ENCODE measurements at places on chromosomes 7 and 10.

DNA sequence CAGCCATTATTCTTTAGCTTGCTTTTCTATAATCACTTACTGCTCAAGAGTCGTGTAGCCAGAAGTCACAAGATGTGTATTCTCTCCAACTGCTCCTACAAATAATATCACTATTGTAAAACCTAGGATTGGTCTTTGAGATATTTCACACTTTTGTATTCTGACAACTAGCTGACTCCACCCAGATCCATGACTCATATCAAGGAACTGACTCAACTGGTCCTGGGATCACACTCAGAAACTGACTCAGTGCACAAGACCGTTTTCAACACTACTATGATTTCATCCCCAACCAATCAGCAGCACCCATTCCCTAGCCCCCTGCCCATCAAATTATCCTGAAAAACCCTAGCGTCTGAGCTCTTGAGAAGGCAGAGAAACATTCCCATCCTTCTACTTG is 56.5 kb upstream of the ORC5 start:
- no peak for DNase-seq

GRCh38 chr7:13945670-13946069 is 43.8 kb downstream of the ETV1 start:
- no peak for DNase-seq

DNA sequence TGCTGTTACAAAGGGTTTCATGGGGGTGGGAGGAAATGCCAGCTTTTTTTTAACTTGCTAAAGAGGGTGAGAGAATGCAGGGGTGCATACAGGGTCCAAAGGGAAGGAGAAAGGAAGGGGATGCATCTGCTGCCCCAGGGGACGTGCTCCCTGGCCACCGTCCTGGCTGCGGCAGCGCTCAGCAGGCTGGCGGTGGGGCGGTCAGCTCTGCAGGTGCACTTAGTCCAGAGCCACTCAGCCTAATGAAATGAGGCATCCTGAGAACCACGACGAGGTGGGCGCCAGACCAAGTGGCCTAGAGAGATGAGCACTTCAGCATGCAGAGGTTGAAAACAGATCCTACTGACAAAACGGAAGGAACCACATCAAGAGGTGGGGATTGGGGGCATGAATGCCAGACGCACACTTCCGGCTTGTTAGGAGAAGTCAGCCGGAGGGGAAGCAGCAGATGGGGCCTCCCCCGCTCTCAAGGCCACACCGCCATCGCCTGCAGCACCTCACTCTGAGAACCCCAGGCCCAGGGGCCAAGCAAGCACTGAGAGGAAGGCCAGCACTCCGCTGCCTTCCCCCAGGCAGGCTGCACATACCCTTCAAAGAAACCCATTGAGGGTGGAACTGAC is 94.5 kb downstream of the MAD1L1 start:
- DNase-seq: peak; percentile 9

DNA sequence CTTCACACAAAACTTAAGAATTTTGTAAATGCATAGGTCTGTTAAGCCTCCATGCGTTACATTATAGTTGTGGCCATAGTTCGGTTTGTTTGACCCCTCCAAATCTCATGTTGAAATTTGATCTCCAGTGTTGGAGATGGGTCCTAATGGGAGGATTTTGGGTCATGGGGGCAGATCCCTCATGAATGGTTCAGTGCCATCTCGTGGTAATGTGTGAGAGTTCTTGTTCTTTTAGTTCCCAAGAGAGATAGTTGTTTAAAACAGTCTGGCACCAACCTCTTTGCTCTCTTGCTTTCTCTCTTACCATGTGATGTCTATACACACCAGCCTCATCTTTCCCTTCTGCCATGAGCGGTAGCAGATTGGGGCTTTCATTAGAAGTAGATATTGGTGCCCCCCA is 264.3 kb downstream of the TCF7L2 start:
- no peak for DNase-seq

- no peak for DNase-seq
These were observed 202.2 kb upstream of the ETV1 start for GRCh38 chr7:14191686-14192098.

DNA sequence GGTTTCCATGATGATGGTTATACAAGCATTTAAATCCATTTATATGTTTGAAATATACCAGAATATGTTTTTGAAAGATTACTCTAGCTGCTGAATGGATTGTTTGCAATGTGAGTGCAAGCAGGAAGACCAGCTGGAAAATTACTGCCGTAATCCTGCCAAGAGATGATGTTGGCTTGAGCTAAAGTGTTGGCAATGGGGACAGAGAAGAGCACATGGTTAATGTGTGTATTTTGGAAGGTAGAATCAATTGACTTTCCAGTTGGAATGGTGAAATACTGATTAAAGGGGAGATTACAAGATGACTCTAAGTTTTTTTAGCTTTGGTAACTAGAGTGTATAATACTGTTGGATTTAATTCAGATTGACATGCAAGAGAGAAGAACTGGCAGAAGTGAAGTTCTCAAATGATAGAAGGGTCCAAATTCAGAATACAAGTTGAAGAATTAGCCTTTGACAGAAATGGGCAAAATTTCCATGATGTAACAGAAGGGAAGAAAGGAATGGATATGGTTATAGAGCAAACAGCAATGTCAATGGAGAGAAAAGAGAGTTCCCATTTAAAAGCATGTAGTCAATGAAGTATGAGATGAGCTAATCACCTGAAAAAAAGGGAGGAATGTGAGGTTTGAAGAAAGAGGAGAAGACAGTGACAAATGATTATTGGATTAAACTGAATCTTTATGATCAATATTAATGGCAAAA is 422.0 kb downstream of the CDC14C start:
- no peak for DNase-seq

DNA sequence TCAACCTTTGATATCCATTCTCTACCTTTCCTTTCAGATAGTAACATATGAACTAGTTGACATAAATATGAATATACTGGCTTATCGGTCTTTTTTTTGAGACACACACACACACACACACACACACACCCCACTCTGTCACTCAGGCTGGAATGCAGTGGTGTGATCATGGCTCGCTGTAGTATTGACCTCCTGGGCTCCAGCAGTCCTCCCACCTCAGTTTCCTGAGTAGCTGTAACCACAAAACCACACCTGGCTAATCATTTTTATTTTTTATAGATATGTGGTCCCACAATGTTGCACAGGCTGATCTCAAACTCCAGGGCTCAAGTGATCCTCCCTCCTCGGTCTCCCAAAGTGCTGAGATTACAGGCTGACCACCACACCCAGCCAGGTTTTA is 14.2 kb upstream of the NT5C3A start:
- no peak for DNase-seq

- no peak for DNase-seq
These were observed 2.2 kb downstream of the DNAJC30 start for GRCh38 chr7:73681031-73681430.

DNA sequence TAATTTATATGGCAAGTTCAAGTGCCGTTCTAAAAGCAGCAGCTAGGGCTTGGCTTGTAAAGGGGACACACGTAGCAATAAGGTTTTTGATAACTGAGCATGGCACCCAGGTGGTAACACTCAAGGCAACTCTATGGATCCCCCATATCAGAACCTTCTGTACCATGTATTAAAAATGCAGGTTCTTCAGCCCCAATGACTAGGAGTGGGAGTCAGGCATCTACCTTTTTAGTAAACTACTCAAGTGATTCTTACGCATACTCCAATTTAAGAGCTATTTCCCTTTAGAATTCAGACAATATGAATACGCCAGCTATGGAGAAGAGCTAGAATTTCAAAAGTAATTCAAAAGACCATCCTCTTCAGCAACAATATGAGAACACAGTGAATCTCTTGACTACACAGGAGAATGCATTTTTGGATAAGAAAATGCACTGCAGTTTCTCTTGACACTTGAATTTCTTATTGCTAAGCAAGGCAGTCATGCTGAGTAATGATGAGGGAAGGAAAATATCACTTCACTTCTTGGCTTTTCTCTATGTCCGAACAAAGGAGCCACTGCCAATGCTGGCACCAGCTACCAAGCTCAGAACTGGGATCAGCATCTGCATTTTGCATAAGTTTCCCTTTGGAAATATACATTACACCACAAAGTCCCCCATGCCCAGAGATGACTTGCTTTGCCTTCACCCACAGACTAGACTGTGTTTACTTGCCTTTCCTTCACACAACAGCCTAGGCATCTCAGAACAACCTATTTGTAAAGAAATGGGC is 53.5 kb downstream of the ABLIM1 start:
- DNase-seq: no peak

DNA sequence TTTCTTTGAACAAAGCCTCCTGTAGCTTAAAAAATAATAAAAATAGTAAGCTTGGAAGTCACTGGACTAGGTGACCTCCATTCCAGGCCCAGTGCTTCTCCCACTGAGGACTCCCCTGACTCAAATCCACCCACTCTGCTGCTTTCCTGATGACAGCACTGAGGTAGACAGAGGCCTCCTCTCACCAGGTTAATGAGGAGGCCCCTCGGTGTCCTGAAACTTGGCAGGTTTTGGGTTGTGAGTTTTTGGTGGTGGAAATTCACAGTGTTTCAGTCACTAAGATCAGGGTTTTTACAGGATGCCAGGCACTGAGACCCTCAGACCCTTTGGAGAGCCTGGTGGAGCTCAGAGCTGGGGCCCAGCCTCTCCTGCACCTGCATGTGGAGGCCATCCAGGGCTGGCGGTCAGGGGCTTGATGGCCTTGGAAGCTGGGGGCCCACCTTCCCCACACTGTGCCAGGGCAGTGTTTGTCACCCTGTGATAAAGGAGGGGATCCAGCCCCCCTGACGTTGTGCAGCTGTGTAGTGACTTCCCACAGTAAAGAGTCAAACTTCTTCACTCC is 19.1 kb downstream of the TSPAN14 start:
- DNase-seq: no peak

DNA sequence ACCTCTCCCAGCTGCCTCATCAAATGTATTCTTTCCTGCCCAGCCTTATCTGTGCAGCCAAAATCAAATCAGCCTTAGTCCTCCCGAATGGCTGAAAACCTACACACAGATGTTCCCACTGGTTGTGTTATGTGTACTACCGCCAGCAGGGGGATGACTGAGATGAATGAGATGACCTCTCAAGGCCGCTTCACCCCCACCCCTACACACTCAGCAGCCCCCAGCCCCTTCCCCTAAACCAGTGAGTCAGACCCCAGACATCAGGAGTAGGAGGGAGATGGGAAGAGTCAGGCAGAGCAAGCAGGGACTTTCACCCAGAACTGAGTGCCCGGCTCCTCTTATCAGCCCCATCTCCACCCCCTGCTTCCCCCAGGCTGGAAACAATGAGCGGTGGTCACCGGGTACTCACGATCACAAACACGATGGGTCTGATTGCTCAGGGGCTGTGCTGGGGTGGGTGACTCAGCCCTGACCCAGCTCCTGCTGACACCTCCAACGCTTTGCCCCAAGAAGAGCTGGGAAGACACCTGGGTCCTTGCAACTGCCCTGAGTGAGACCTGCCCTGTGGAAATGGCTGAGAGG is 6.5 kb upstream of the C10orf105 start:
- no peak for DNase-seq

GRCh38 chr7:148770004-148770403 is 71.3 kb downstream of the CUL1 start:
- no peak for DNase-seq

DNA sequence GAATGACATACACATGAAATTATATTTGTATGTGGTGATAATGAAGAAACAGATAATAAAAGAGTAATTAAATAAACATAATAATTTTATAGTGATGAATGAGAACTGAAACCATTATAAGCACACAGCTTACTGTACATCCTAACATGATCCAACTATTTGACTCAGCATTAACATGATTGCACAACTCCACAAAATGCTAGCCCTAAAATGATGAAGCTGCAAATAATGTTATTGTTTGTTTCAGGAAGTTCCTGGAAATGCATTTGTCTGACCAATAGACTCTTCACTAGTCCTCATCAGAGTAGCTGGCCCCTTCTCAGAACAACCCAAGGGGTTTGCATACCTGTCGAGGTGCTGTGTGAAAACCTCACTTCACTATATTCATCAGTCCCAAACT is 115.5 kb downstream of the RTKN2 start:
- no peak for DNase-seq

DNA sequence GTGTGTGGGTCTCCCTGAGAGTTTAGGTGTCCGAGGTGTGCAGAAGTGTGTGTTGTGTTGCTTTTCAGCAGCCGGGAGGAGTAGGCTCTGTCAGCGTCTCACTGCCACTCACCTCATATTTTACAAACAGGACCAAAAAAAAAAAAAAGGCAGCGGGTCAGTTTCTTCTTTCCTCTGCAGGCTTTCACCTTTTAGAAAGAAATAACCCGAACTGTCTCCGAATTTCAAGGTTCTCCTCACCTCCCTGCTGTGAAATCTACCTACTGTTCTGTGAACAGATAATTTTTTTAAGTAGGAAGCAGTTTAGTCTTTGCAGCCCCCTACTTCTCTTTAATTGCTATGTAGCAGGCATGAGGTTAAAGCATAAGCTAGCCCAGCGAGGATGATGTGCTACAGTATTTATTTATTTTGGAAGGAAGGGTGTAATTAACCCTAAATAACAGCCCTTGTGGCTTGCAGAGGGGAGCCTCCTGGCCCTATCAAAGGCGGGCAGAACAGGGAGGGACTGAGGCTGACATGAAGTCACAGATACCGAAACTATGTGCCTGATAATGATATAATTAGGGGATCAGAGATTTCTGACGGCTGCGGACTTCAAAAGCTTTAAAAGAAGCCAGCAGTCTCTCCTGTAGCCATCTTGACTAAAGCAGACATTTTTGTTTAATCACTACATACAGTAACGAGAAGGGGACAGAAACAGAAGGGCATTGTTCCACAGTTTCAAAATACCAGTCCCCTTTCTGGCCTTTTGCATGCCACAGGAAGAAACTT is 1.6 kb downstream of the BAMBI start:
- no peak for DNase-seq

GRCh38 chr10:96496281-96496925 is 17.3 kb downstream of the TLL2 start:
- no peak for DNase-seq

GRCh38 chr7:143456992-143457793 is 13.9 kb downstream of the TAS2R60 start:
- no peak for DNase-seq

- no peak for DNase-seq
These were observed 24.4 kb upstream of the PPIF start for GRCh38 chr10:79322616-79323543.

GRCh38 chr10:106655165-106655564 is 509.3 kb downstream of the SORCS1 start:
- DNase-seq: no peak

- DNase-seq: peak; percentile 36
These were observed 109.6 kb upstream of the MTPN start for GRCh38 chr7:136086712-136087111.

GRCh38 chr7:116633131-116633988 is 38.6 kb upstream of the MET start:
- no peak for DNase-seq

GRCh38 chr7:121697731-121698316 is 175.1 kb upstream of the PTPRZ1 start:
- no peak for DNase-seq

DNA sequence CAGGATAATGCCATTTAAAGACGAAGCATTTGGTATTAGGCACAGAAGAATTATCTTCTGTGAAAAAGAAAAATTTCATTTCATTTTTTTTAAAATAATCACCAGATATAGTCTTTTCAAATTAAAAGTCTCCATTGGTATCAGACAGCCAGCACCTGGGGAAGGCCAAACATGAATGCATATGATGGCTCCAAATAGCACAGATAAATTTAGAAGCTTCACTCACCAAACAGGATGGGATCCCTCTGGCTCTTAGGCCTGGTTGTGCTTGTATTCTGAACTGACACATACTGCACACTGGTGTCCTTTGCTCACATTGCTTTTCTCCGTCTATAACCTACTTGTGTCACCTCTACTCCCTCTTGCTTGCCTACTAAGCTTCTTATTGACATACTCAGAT is 169.5 kb upstream of the CHRM2 start:
- DNase-seq: no peak

All from pancreas (tissue), 10 donors.